ENCODE measurements at places on chromosomes 3 and 15. TPM values are rescaled to one million over a fixed set of nuclear protein-coding genes. Genes with fewer than 3 reads are reported as not detected.

THPO gene
- total RNA-seq = 0.85 TPM

DNA sequence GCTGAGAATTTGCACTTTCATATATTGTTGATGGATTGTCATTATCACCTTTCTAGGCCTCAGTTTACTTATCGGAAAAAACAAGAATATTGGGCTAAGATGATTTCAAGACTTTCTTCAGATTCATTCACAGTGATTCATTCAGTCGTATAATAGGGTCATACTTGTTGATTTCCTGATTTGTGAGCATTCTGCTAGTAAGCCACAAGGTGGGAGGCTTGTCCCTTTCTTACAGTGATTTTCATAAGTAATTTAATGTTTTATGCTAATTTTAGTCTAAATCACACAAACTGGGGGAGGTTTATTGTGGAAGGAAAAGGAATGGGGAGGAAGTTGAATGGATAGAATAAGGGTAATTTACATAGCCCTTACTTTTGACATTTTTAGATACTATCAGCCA lies 126.8 kb upstream of the GOLGA6L4 start:
- no peak for DNase-seq
- no peak overlapping the region for H3K27ac ChIP-seq
- no peaks in the 10 kb centered on the region for H3K4me1 ChIP-seq
- H3K36me3 ChIP-seq = no peaks in the 10 kb centered on the region
- H3K27me3 ChIP-seq = no peaks in the 10 kb centered on the region

- no peak overlapping the region for H3K27ac ChIP-seq
- no peaks in the 10 kb centered on the region for H3K4me1 ChIP-seq
- DNase-seq = no peak
- no peaks in the 10 kb centered on the region for H3K27me3 ChIP-seq
- no peaks in the 10 kb centered on the region for H3K36me3 ChIP-seq
- H3K4me3 ChIP-seq = no peak overlapping the region
Observed at GRCh38 chr3:79983118-79983517, 215.3 kb upstream of the ROBO1 start.

- H3K27ac ChIP-seq = no peak overlapping the region
- H3K27me3 ChIP-seq = no peaks in the 10 kb centered on the region
- no peaks in the 10 kb centered on the region for H3K36me3 ChIP-seq
- H3K4me1 ChIP-seq = no peaks in the 10 kb centered on the region
- DNase-seq = no peak
- no peak overlapping the region for H3K4me3 ChIP-seq
Observed at GRCh38 chr3:175222356-175222755, 363.2 kb downstream of the NAALADL2 start.

DNA sequence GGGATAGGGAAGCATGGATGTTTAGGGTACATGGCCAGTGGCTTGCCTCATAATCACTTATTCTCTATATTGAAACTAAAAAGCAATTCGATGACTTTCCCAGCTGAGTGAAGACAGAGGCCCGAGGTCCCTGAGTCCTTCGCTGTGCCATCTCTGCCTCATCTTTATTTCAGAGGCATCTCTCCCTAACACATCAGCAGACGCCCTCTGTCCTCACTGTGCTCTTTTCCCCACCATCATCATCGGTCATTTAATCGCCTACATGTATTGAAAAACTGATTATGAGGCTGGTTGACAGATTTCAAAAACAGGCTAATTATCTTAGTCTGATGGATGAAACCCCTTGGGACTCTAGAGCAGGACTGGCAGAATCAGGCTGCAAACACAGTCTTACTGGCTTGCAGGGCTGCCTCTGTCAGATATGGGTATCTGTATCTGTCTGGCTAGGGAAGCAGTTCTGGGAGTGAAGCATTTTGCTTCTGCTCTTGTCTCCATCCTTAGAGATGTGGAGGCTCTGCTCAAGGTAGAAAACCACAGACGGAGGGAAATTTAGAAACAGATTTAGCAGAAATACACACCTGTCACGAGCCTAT lies 291.0 kb upstream of the CHRM5 start:
- H3K36me3 ChIP-seq = no peaks in the 10 kb centered on the region
- no peak for DNase-seq
- H3K4me1 ChIP-seq = no peaks in the 10 kb centered on the region

GRCh38 chr15:35713733-35714132 lies 167.8 kb upstream of the DPH6 start:
- no peak overlapping the region for H3K4me3 ChIP-seq
- no peaks in the 10 kb centered on the region for H3K4me1 ChIP-seq
- H3K27me3 ChIP-seq = no peaks in the 10 kb centered on the region
- H3K36me3 ChIP-seq = no peaks in the 10 kb centered on the region

DNA sequence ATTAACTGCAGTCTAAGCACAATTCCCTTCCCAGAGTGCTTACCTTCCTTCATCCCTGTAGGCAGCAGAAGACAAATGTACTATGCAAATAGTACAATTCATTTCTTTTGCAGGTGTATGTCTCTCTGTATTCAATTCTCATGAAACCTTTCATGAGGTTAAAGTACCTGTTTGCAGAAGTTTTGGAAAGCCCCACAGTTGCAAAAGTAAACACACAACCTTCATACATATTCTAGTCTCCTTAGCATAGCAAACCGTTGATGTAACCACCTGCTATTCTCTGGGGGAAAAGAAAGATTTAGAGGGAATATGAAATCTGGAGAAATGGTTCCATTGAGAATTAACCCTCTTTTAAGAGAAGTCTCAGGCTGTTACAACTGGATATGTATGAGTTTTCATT lies 200.3 kb upstream of the SUCLG2 start:
- no peaks in the 10 kb centered on the region for H3K36me3 ChIP-seq
- H3K27me3 ChIP-seq = no peaks in the 10 kb centered on the region
- no peak for DNase-seq
- H3K4me1 ChIP-seq = no peaks in the 10 kb centered on the region
- H3K4me3 ChIP-seq = no peak overlapping the region
